Fibroblast of skin of scalp (primary cell): ENCODE measurements at places on chromosomes 1 and 21.

DNA sequence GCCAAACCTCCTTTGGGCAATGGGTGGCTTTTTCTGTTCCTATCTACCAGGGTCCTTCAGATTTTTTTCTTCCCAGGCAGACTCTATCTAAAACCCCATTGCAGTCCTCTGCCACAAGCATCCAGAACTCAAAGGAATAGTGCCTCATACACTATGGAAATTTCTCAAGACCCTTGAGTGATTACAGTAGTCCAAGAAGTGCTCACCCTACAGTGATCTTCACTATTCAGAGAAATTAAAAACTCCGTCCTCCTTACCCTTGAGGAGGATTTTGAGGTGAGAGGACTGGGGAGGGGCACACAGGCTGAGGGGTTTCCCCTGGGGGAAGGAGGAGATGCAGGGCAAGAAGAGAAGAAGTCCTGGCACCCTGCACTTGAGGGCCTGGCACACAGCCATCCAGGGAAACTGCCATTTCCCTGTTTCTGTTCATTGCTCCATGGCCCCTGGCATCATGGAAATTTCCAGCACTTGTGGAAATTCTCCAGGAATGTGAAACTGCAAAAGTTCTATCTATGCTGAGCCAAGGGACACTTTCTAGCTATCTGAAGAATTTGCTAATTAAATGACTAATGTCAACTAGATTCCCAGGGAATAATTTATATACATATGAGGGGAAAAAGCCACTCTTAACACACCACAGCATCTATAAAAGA lies 102.5 kb upstream of the ATP1B1 start:
- DNase-seq, result peak; percentile 34

GRCh38 chr1:173295391-173295790 lies 88.3 kb upstream of the TNFSF4 start:
- no peak for DNase-seq

GRCh38 chr1:44568128-44568900 lies 106.0 kb downstream of the TMEM53 start:
- no peak for DNase-seq

DNA sequence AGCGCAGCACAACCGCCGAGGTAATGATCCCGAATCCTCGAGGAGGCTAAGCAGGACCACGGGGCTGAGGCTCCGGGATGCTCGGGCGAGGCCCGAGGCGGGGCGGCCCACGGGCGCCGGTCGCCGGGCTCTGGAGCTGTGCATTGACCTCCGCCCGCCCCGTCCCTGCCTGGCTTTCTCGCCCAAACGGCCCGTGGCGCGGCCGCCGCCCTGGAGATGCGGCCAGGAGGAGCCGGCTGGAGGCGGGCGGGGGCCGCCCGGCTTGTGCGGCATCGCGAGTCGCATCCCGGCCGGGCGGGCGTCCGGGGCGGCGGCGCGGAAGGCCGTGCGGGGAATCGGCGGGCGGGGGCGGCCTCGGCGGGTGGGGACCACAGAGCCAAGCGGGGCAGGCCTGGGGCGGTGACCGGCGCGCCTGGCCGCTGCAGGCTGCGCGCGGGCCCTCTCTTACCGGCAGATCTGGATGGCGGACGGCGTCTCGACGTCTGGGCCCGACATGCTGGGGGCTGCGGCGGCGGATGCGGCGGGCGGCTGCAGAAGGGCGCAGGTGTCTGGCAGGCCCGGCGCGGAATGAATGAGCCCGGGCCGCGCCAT lies 663 bp downstream of the ACOT7 start:
- no peak for DNase-seq

DNA sequence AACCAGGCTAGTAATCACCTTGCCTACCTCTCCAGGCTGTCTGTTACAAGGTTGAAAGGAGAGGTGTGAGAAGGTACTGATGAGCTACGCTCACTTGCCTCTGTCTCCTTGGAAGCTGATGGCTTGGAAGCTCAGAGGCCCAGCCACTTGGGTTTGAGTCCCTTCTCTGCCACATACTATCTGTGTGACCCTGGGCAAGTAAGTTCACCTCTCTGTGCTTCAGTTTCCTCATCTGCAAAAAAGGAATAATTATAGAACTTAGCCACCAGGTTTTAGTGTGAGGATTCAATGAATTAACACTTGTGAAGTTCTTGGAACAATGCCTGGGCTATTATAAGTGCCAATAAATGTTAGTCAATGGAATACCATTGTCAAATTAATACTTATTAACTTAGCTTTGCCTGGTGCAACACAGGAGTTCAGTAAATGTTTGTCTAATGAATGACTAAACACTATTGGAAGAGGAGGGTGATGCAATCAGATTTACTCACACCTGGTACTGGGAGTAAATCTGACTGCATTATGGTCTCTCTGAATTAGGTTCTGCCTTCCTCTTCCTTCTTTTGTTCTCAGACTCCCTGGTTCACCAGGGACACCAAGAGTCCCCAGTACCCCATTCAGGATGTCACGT lies 55.5 kb downstream of the TRABD2B start:
- DNase-seq, result no peak
